ENCODE measurements at places on chromosomes 7 and 10.

DNA sequence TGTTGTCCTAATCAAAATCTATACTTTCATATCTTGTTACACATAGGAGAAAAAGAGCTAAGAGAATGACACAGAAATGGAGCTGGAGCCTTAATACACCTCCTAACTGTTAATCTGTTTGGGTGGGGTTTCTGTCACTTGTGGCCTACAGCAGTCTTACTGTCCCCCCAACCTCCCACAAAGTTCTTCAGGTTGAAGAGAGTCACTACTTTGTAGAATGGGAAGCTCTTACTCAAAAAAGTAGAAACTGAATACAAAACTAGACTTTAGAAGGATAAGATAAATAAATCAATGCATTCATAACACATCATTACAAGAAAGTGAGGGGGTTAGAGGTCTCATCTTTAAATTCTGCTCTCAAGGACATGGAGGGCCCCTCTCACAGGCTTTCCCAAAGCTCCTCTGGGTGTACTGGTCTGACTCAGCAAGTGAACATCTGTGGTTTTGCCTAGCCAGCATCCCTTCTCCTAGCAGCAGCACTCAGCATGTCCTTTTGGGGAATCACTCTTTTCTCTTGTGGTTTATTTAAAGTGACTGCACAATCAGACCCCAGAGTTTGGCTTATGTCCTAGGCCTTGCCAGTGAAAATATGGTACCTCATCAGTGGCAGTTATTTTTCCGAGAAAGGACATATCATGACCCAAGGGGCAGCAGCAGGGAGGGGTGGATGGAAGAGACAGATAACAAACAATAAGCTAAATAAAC lies 2.0 kb upstream of the BLVRA start:
- no peak for DNase-seq

- DNase-seq = no peak
These were observed 583.5 kb downstream of the PARD3 start for GRCh38 chr10:34231441-34232180.

- DNase-seq = no peak
These were observed 145.7 kb downstream of the SDK1 start for GRCh38 chr7:3446786-3447185.

DNA sequence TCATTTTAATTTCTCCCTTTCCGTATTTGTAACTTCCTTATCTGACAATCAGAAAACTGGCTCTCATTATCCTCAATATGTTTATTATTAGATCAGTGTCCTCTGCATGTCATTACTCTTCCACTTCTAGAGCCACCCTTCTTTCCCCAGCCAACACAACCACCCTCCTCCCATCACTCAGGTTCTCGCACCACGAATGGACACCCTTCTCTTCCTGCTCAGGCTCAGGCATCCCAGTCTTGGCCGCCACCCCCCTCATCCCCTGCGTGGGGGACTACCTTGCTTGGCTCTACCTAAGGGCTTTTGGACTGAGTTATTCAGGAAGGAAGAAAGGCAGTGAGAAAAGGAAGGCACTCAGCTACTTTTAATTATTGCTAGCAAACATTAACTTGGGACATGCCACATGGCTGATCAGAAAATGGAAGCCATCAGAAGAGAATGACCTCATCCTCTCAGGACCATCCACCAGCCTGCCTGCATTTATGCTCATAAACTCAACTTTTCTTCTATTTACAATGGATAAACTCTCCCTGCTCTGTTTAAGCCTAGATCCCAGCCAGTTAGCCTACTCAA lies 199.9 kb upstream of the PLXNA4 start:
- DNase-seq = no peak

GRCh38 chr7:138755842-138756590 lies 41.8 kb upstream of the TMEM213 start:
- DNase-seq = no peak

DNA sequence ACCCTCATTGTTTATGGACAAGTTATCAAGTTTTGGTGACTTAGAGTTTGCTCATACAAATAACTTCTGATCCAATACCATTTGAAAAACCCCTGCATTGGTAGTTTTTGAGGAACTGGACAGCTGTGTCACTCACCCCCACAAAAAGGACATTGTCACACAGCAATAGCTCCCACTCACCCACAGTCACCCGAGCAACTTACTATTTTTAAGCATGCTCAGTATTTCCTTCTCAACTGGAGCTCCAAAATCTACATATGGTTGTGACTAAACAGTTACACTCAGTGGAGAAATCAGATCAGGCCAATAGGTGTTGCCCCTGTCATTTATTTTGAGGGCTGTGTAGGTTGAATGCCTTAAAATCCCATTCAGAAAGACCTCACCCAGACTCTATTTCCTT lies 165.2 kb upstream of the AUTS2 start:
- no peak for DNase-seq

GRCh38 chr7:130160455-130160854 lies 44.8 kb downstream of the TMEM209 start:
- DNase-seq = no peak

- DNase-seq = no peak
These were observed 449.7 kb downstream of the AUTS2 start for GRCh38 chr7:70047891-70048448.

DNA sequence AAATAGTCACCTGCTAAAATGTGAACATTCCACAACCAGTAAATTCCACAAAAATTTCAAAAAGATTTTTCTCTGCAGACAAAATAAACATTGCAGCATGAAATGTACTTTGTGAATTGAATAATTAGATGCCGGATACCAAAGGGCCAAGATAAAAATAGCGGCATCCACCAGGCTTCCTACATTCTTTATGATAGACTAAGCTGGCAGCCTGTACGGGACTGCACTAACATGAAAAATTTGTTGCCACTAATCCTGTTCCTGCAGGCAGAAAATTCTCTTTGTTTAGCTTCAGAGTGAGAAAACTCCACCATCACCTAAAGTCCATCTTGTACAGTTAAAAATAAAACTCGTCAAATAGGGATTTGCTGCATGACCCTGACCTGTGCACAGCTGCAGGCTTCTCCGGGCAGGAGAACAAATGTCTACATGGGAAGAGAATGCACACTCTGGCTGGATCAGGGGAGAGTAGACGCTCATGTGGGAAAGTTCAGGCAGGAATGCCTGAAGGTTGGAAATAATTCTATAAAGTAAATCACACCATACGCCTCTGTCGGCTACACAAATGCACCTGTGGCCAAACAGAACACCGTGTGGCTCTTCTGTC lies 15.6 kb upstream of the ADO start:
- DNase-seq = no peak

DNA sequence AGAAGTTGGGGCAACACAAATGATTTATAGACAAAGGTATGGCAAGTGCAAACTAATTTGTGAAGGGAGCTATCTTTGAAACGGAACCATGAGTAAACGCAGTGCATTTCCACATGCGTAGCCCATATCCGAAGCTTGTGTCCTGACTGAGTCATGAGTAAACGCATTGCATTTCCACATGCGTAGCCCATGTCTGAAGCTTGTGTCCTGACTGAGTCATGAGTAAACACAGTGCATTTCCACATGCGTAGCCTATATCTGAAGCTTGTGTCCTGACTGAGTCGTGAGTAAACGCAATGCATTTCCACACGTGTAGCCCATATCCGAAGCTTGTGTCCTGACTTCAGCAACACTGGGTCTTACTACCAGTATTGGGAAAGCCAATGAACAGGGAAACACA lies 95.0 kb downstream of the CELF2 start:
- DNase-seq = no peak

DNA sequence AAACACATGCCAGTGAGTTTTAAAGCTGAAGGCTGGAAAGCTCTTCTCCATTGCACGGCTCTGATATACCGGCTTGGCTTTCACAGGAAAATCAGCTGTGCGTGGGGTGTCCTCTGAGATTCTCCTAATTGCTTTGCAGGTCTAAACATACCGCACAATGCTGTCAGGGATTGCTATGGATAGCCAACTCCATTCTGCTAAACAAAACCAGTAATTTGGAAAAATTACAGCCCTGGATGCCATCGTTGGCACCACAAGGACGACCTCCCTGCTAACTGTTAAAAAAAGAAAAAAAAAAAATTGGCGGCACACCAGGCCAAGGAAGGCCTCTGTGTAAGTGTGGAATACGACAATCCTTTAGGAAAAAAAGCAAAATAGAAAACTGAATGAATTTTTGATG lies 118.6 kb upstream of the ADARB2 start:
- DNase-seq = no peak

- no peak for DNase-seq
These were observed 93.1 kb upstream of the SLC26A5 start for GRCh38 chr7:103538964-103539709.

DNA sequence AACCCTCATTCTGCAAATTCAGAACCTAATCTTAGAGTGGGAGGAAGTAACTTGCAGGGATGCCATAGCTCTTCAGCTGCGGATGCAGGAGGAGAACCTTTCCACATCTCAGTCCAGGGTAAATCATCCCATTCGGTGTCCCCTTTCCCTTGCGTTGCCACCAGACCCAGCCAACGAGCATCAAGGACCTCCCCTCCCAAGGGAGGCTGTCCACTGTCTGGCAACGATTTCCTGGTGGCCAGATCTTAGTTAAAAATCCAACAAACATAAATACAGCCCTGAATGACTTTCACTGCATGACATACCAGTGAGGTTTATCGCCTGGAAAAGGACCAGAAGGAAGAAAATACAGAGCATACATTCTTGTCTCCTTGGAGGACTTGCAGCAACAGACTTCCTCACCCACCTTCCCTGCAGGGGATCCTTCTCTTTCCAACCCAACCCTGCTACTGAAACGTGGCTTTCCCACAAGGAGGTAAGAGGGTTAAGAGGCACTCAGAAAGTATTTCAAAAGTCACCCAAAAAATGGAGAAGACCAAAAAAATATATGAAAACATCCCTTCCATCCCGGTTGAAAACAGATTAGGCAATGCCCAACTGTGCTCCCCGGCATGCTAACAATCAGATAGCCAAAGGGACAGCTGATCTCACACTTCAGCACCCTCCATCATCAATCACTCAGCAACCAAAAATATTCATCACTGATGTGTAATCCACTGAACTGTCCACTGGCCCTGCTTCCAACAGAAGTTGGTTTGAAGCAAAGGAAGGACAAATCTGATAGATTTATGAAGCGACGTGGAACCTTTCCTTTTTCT lies 206.6 kb downstream of the TNS3 start:
- DNase-seq = no peak

GRCh38 chr7:45033931-45034290 lies 33.9 kb downstream of the CCM2 start:
- DNase-seq = no peak

- DNase-seq = no peak
These were observed 26.4 kb downstream of the ZNRF2 start for GRCh38 chr7:30310674-30311362.

- DNase-seq = no peak
These were observed 212.7 kb downstream of the HERPUD2 start for GRCh38 chr7:35482231-35482630.

- DNase-seq = no peak
These were observed 14.5 kb downstream of the VWDE start for GRCh38 chr7:12389089-12389700.

- no peak for DNase-seq
These were observed 874 bp downstream of the CISD1 start for GRCh38 chr10:58269782-58270290.

DNA sequence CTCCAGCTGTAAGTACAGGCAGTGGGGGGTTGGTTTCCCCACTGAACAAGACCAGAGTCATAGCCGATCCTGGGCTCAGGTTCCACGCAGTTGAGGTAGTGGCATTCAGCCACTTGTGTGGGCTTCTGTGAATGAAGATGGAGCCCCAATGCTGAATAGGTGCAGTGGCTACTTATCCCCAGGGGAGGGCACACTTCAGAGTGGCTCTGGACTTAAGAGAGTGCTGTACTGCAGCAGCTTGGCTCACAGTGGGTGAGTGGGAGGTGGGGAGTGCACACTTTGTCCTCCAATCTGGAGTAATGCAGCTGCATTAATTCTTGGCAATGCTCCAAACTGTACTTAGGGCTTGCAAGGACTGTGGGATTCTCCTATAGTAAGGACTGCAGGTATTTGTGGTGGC lies 81.9 kb downstream of the BUB3 start:
- DNase-seq = no peak

- no peak for DNase-seq
These were observed 61.5 kb downstream of the HBP1 start for GRCh38 chr7:107230334-107230733.

DNA sequence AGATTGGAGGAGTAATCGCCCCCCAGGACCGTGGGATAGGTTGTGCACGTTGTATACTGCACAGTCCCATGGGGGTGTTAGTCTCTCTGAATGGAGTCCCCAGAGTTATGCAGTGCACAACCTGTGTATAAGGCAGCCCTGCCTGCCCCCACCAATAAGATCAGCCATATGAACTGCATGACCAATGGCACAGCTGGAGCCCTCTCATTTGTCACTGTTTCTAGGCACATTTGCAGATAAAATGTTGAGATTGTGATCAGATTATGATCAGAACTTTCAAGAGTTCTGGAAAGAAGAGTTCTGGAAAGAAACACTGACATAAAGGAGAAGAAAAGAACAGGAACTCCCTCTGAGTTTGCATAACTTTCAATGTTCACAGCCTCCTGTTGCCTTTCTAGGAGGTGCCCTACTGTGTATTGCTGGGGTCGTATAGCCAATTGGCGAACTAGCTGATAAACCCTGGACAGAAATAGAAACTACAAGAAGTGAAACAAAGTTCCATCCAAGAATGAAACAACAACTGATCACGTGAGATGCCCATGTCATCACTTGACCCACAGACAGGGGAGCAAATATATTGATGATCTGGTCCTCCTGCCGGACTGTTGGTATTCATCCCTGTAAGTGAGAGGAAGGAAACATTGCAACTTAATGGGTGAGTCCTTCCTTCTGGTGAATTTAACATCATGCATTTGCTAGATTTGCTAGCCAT lies 49.6 kb upstream of the TOMM7 start:
- no peak for DNase-seq

DNA sequence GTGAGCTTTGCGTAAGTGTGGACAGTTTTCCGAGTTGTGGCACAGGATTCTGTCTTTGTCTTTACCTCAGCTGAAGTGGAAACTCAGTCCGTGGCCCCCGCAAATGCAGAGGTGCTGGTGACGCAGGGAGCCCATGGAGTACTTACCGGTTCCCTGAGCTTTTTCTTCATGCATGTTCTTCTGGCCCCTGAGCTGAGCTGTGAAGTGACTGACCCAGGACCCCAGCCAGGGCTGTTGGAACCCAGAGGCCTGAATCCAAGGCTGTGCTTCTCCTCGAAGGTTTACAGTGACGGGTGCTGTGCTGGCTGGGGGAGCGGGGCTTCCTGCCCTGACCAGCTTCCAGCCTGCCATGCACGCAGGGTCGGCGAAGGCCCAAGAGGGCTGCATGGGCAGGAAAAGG lies 223.5 kb downstream of the GLRX3 start:
- no peak for DNase-seq

DNA sequence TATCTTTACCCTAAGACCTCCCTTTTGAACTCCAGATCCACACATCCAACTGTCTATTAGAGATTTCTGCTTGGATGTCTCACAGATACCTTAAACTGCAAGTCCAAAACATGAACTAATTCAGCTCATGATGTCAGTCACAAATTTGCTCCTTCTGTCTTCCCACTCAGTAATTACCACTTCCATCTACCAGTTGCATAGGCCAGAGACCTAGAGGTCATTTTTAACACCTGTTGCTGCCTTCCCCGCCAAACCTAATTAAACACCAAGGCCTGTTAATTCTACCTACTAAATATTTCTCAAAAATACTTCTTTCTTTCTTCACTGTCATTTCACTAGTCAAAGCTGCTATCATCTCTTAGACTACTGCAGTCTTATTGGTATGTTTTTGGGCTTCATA lies 8.2 kb downstream of the SLK start:
- DNase-seq = no peak
